Stimulated activated CD8-positive, alpha-beta memory T cell treated with anti-CD3 and anti-CD28 coated beads, Interleukin-7, amount 100 ng/mL, for 1 hour (primary cell): ENCODE measurements at places on chromosomes 4 and X.

GRCh38 chr4:159725571-159725970 is 622.7 kb downstream of the RAPGEF2 start:
- no peak for DNase-seq

GRCh38 chrX:148133105-148133725 is 152.1 kb downstream of the FMR1NB start:
- DNase-seq: no peak

DNA sequence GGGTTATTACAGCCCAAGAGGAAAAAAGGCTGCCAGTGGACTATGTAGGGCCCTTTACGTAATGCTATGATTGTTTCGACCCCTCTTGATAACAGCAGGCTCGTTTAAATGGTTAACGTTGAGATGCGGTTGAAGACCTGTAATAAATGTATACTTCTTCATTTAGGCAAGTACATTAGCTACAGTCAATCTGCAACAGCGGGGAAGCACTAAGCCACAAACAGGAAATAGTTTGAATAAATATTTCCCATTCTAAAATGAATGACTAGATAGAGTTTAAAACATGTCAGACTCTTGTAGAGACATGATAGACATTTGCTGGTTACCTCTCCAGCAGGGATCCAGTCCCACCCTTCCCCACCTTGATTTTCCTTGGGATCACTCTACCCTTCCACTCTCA is 38.1 kb upstream of the STIM2 start:
- no peak for DNase-seq

- no peak for DNase-seq
Observed at GRCh38 chrX:94744786-94745185, 1070.8 kb downstream of the FAM133A start.

DNA sequence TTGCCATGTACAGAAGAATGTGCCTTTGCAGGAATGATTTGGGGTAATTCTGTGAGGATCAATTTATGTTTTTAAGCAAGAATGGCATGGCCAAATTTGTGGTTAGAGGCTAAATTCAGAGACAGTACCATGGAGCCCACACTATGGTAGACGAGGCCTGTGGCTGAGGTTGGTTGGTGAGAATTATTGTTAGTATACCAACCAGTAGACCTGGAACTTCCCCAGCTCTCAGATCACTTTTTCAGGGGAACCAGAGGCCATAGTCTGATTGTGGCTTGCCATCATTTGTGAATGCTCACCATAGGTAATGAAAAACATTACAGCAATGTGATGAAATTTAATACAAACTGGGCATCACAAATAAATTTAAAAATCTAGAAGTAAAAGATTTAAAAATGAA is 56.3 kb downstream of the SHISA3 start:
- DNase-seq: no peak

DNA sequence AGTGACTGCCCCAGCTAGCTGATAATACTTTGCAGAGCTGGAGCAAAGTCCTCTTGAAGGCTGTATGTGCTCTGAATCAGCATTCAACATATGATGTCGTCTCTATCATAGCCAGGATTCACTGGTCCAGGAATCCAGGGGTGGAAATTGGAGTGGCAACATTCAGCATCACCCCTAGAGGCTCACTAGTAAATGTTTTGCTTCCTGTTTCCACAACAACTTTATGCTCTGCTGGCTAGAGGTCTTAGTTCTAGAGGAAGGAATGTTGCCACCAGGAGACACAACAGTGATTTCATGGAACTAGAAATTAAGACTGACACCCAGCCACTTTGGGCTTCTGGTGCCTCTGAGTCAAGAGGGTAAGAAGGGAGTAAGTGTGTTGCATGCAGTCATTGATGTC is 11.3 kb downstream of the MAGEA1 start:
- no peak for DNase-seq

- no peak for DNase-seq
Observed at GRCh38 chrX:113770806-113771205, 813.1 kb upstream of the HTR2C start.

DNA sequence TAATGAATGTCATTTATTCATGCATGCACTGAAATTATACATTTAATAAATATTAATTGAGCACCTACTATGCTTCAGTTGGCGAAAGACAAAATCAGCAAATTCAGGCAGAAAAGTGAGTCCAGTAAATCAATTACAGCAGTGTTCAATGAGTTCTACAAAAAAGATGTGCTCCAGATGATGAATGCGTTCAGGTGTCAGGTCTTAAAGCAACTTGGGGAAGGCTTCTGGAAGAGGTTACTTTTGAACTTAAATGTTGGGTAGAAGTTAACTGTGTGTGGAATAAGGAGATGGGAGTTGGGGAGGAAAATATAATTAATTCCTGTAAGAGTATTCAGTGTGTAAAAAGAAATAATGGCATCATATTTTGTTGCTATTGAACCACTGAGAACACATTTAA is 79.0 kb downstream of the SLC7A11 start:
- DNase-seq: no peak

GRCh38 chrX:15163131-15163530 is 106.8 kb downstream of the ASB9 start:
- no peak for DNase-seq

- DNase-seq: no peak
Observed at GRCh38 chr4:4308800-4309441, 18.9 kb downstream of the ZBTB49 start.

- DNase-seq: no peak
Observed at GRCh38 chr4:40305328-40306170, 29.6 kb upstream of the CHRNA9 start.

DNA sequence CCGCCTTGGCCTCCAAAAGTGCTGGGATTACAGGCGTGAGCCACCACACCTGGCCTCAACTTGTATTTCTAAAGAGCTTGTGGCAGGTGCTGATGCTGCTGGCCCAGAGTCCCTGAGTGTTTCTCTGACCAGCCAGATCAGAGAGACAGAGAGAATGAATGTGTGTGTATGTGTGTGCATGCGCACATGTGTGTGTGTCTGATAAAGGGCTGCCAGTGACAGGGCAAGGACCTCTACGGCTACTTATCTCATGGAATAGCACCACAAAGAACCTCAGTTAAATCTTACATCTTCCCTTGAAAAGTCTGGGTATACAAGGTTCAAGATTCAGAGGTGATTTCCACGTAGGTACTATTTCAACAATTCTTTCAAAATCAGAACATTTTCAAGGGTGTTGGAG is 86.0 kb downstream of the SCD5 start:
- DNase-seq: no peak

DNA sequence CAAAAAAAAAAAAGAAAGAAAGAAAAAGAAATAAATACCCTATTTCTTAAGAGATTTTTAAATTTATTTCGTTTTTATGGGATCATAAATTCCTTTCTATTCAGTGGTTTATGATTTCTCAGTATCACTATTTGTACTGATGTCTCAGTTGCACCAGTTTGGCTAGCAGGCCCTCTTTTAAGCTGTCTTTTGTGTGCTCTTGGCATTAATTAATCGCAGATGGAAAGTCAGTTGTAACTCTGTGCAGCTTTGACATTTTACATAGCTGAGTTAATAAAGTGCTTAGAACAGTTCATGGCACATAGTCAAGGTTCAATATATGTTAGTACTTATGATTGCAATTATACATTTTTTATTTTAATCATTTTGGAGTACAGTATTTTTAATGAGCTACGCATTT is 123.7 kb upstream of the NUDT6 start:
- no peak for DNase-seq

- no peak for DNase-seq
Observed at GRCh38 chr4:171118091-171118490, 695.1 kb upstream of the GALNTL6 start.

DNA sequence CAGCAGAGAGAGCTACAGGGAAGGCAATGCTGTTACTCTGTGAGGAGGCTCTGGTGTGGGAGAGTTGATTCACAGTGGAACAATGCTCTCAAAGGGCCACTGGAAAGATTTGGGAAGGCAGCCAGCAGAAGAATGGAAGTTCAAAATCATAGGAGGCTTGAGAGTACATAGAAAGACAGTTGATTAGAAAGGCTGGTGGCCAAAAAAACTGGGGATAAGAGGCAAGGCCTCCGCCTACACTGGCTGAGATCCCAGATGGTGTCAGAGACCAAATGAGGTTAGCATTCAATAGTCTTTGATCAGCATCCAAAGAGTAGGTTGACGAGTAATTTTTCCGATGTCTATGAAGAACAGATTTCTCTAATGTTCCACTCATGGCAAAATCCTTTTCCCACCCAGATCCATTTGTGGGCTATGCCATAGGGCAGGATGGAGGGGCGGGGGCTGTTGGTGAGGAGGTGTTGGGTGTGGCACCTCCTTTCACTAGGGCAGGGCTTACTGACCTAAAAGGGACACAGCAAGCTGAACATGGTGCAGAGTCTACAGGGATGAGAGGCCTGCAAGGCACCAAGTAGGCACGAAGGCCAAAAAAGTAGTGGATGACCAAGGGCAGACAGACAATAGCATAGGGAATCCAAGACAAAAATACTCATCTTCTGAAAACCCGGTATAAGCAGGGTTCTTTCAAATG is 15.1 kb downstream of the TEC start:
- no peak for DNase-seq

DNA sequence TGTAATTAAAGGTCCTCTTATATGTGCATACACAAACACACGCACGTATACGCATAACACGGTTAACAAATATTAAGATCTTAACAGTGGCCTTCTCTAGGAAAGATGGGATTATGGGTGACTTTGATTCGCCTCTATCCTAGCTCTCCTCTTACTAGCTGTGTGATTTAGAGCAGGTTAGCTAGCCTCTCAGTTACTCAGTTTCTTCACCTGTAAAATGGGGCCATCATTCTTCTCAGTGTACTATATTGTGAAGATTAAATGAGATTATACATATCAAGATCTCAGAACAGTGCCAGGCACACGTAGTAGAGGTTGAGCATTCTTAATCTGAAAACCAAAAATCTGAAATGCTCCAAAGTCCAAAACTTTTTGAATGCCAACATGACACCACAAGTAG is 159.3 kb downstream of the BCOR start:
- no peak for DNase-seq

GRCh38 chr4:140816806-140817510 is 60.8 kb upstream of the TBC1D9 start:
- no peak for DNase-seq

- no peak for DNase-seq
Observed at GRCh38 chr4:37597034-37597433, 89.1 kb downstream of the RELL1 start.

GRCh38 chr4:5066101-5066500 is 14.8 kb downstream of the STK32B start:
- no peak for DNase-seq

DNA sequence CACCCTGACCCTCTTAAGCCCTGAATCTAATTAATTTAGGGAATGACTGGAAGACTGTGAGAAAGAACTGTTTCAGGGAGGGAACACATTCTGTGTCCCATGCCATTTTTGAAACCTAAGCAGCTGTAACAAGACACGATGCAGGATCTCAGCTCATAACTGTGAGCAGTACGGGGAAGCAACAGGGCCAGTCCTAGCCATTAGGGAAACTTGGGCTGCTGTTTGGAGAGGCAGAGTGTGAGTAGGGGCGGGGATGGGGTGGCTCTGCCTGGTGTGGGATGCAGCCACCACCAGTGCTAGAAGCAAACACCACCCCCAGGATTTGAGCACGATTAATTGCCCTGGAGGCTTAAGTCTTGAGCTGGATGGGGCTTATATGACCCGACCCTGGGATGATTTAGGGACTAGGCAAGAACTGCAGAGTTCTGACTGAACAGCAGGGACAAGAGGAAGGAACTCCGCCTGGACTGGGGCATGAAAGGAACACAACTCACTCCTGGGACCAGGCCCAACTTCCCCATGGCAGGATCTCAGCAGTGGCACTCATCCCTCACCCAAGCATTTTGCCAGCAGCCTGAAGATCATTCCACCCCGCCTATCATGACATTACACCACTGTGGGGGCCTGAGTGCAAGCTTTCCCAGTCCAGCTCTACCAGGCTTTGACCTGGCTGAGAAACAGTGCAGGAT is 43.1 kb downstream of the ATRX start:
- no peak for DNase-seq

DNA sequence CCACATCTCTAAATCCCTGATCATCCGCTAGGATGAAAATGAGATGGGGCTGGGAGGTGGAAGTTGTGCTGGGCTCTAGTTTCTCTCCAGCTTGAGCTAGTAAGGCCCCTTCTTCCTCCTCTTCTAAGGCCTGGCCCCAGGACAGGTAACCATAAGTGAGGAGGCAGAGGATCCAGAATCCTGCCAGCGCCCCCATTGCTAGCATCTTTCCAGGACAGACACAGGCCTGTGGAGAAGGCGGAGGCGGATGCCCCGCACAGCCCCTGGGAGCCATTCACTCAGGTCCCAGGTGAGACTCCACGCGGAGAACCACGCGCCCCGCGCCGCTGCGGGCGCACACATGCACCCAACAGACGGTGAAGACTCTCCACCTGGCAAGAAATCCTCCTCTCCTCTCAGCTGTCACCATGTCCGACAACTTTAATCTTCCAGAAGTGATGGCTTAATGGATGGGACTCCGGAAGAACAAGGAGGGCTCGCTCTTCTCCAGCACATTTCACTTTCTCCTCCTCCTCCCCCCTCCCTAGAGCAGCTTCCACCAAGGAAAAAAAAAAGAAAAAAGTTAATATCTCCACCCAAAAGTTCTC is 793 bp downstream of the ARSJ start:
- no peak for DNase-seq
